ENCODE measurements at places on chromosomes 13 and 19.
A peak's percentile ranks its signal among the peaks of the same experiment; 100 is the strongest.

GRCh38 chr19:31314156-31314555 is 35.1 kb downstream of the TSHZ3 start:
- no peak for DNase-seq

- DNase-seq = no peak
These were observed 40.3 kb downstream of the RHPN2 start for GRCh38 chr19:33024398-33024797.

DNA sequence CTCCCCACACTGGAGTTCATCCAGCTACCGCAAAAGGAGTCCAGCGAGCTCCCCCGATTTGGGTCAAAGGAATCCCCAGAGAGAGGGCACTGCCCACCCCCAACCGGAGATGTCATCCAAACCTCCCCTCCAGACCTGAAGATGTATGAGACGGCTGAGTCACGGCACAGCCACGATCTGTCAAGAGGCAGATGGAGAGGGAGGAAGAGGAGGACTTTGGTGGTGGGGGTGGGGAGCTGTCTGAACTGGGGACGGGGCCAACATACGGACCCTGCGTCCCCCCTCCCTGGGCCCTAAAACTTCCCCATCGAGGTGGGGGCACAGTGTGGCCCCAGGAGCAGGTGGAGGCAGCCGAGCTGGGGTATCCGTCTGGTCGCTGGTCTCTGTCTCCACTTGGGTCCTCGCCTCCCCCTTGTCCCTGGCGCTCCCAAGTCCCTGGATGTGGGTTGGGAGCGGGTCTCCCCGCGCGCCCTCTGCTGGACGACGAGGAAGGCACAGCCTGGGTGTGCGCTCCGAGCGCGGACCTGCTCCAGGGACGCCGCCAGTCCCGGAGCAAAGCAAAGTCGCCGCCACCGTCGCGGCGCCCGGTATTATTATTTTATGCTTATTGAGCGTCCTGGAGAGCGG is 3.8 kb downstream of the PDE4A start:
- peak; percentile 87 for DNase-seq

GRCh38 chr13:50340551-50341287 is 325.5 kb downstream of the KCNRG start:
- DNase-seq = no peak

DNA sequence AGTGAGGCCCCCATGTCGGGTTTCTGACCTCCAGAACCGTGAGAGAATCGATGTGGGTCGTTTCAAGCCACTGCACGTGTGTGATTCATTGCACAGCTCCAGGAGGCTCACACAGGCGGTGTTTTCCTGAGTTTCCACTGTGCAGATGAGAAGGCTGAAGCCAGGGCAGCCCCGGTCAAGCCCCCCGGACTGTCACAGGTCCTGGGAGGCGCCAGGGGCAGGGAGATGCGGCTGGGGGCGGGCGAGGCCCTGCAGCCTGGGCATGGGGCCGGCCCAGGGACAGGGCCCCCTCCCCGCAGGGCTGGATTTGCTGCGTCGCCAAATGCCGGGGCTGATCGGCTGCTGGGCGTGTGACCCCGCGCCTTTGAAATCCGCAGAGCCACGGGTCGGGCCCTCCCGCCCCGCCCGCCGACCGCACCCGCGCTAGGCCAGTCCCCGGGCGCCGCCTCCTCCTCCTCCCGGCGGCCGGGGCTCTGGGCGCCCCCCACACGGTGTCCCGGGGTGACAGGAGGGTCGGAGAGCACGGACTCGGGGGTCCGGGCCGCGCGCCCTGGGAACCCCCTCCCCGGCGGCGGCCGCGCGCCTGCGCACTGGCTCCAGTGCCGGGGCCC is 9.9 kb upstream of the MKNK2 start:
- peak; percentile 68 for DNase-seq

GRCh38 chr13:59121507-59121906 is 1042.2 kb downstream of the DIAPH3 start:
- no peak for DNase-seq
